ENCODE measurements at places on chromosomes 6 and 20.

GRCh38 chr20:19129976-19130612 is 82.3 kb upstream of the SLC24A3 start:
- DNase-seq, result no peak

GRCh38 chr6:66526061-66526460 is 819.0 kb upstream of the EYS start:
- DNase-seq, result no peak

DNA sequence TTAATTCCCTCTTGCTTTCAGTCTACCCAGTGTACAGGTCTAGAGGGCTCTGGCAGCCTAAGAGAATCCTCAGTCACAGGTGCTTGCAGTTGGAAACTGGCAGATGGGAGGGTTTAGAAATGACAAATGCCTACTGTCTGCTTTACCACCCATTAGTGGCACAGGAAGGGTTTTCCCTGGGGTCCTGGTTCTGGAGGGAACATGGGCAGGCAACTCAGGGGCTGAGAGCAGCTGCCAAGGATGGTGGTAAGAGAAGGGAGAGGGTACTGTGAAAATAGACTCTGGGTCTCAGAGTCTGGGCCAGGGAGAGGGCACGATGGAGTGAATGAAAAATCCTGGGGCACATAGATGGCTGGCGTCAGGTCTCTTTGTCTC is 103.5 kb downstream of the TCP11 start:
- DNase-seq, result no peak

DNA sequence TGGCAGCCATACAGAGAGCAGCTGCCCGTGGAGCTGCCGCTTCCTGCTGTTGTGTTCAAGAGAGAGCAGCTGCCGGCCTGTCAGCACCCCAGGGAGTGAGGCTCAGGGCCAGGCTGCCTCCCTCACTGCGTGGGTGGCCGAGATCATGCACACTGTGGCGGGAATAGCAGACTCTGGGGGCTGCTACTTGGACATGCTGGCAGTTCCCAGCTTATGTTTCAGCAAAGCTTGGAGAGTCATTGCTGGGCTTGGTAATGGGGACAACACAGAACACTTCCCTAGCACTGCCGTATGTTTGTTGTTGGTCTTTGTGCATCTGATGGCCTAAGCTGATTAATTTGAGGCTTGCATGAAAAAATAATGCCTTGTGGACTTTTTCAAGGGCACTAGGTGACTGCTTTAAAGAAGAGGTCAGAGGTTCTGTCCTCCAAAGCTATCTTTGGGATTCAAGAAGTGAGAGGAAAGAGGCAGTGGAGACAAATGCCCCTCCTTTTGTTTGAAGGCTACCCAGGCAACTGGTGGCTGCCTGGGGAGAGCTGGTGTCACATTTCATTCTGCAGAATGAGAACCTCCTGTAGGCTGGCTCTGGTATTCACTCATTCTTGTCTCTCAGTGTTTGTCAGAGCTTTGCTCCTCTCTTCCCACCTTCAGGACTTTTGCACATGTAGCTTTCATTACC is 18.8 kb downstream of the MRAP2 start:
- DNase-seq, result no peak

- DNase-seq, result no peak
Observed at GRCh38 chr6:3811191-3811590, 38.0 kb upstream of the FAM50B start.

DNA sequence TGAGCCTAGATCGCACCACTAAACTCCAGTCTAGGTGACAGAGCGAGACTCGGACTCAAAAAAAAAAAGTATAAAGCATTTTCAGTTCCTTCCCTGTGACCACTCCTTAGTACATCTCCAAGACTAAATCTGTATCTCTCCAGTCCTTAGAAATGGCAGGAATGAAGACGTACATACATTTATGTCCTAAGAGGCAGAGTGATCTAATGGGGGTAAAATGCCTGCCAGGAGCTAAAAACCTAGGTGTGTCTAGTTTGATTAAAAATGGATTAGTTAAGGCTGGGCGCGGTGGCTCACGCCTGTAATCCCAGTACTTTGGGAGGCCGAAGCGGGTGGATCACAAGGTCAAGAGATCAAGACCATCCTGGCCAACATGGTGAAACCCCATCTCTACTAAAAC is 70.4 kb downstream of the ALDH5A1 start:
- DNase-seq, result no peak

- DNase-seq, result no peak
Observed at GRCh38 chr6:161716176-161716575, 442.3 kb upstream of the AGPAT4 start.

DNA sequence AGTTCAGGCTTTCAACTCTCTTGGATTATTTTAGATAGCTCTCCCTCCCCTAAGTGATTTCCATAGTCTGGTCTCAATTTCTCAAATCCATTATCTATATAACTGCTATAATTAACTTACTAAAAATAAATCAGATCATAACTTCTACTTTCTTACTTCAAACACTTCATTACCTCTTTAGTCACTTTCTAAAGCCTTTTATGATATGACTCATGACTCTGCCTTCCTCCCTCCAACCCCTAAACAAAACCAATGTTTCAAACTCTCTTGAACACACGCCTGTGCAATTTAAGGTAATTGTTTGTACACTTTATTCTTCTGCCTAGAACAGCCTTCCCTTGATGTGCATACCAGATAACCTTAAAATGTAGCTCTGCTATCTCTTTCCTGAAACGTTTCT is 100.5 kb downstream of the LMBRD1 start:
- DNase-seq, result no peak

DNA sequence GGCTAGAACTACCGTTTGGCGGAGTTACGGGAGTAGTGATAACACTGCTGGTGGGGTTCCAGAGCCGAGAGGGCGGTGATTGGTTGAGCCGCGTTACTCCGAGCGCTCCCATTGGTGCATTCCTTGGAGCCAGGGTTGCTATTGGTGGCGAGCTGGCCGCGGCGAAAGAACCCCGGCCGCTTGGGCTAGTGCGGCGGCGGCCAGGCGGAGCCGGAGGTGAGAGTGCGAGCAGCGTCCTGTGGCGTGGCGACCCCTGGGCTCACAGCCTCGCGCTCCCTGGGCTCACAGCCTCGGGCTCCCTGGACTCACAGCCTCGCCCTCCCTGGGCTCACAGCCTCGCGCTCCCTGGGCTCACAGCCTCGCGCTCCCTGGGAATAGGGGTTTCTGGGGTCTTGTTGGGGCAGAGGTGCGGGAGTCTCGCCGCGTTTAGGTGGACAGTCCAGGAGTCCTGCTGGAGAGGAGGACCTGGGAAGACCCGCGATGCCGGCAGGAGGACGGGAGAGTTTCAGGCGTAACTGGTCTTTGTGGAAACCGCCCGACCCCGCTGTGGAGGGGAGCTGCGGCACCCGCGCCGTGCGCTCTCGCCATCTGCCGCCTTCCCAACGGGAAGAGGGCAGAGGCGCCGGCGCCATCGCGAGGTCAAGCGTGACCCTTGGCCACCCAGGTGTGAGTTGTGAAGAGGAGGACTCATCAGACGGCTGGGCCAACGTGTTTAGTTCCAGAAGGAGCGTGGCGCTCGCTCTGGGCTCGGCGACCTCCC is 12.2 kb downstream of the PRDM13 start:
- DNase-seq, result no peak

DNA sequence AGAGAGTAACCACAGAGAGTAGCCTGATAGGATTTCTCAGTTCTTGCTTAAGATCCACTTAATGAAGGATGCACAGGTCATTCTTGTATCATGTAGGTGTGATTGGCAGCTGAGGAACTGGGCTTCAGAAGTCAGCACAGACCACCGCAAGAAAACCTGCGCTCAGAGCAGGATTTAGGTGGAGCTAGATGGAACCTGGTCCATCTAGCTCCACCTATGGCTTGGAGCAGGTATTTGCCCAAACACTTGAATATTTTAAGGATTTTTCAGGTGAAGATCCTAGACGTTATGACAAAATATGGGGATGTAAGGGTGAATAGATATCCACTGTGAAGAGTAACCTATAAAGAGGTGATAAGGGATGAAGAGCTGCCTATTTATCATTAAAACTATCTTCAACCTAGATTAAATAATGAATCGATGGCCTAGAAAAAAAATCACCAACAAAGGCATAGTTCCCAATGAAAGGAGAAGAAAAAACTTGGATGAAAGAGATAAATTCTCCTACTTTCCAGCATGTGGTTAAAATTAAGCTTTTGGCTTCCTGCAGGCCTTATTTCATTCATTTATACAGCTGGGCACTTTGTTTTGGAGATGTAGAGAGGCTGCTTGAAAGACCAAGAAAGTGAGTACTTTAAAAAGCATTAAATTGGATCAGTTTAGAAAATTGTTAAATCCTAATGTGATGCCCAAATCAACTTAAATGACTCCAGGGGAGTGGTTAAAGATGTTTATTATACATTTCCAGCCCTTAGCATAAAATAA is 778.4 kb upstream of the GJE1 start:
- DNase-seq, result no peak

DNA sequence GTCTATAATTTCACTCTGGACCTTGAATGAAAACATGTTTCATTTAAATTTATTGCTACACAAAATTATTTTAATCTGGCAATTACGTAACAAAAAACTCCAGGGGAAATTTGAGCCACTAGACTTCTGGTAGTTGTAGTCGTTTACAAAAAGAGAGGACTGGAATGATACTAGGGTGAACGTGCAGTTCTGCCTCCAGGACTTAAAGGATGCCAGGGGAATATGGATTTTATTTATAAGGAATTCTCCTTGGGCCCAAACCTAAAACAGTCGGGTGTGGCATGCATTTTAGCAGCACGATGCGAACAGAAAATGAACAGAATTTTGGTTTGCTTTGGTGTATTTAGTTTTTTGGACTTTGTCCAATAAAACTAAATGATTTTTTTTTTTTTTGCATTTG is 76.9 kb downstream of the PRL start:
- DNase-seq, result no peak

GRCh38 chr20:47809161-47809960 is 24.1 kb upstream of the SULF2 start:
- no peak for DNase-seq

GRCh38 chr6:35139470-35139869 is 1.7 kb downstream of the TCP11 start:
- DNase-seq, result no peak

DNA sequence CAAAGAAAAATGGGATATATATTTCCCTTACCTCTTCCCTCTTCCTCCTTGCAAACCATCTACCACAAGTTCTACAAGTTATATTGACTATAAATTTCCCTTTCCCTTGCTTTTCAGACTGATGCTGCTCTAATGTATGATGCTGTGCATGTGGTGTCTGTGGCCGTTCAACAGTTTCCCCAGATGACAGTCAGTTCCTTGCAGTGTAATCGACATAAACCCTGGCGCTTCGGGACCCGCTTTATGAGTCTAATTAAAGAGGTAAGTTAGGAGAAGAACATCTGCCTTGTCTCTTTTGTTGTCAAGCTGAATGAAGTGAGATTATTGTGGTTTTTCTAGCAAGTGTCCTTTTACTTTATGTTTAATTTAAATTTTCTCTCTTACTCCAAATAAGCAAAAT is 406.0 kb downstream of the GRIK2 start:
- DNase-seq, result no peak

DNA sequence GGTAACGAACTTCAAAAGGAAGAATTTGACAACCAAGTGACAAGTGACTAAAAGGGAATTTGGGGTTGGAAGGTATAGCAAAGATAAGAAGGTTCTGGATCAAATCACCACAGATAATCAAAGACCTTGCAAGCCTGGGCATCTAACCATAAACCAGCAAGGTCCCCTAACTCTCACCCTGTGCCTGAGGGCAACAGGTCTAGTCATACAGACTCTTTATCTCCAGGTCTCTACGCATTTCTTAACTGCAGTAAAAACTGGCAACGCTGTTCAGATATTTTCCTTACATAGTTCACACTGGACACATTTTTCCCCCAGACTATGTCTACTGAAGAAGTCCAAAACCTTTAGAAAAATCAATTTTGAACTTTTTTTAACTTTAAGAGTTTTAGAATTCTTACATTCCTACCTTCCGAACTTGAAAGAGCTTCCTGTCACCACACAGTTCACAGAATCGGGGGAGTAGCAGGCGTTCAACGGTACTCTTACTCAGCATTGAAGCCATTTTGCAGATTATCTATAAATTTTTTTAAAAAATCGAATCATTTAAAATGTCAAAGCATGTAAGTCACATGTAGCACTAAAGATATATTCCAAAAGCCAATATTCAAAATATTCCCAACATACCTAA is 23.0 kb upstream of the ANKRD60 start:
- DNase-seq, result no peak

DNA sequence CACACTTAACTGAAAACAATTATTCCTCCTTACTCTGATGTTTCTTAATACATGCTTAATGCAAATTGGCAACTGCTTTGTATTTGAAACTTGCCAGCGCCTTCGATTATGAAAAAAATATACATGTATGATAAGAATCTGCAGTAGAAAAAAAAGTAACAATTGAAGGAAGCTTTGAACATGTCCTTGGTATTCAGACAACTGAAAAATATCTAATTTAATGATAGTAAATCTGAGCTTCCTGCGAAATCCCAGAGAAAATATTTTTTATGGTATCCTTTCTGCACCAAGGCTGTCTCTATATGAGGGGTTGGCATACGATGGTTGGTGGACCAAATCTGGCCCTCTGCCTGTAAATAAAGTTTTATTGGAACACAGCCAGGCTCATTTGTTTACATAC is 186.2 kb downstream of the HDGFL1 start:
- no peak for DNase-seq

GRCh38 chr20:42441196-42441863 is 748.4 kb downstream of the PTPRT start:
- DNase-seq, result no peak

GRCh38 chr6:160106701-160107100 is 14.9 kb upstream of the SLC22A1 start:
- DNase-seq, result no peak

DNA sequence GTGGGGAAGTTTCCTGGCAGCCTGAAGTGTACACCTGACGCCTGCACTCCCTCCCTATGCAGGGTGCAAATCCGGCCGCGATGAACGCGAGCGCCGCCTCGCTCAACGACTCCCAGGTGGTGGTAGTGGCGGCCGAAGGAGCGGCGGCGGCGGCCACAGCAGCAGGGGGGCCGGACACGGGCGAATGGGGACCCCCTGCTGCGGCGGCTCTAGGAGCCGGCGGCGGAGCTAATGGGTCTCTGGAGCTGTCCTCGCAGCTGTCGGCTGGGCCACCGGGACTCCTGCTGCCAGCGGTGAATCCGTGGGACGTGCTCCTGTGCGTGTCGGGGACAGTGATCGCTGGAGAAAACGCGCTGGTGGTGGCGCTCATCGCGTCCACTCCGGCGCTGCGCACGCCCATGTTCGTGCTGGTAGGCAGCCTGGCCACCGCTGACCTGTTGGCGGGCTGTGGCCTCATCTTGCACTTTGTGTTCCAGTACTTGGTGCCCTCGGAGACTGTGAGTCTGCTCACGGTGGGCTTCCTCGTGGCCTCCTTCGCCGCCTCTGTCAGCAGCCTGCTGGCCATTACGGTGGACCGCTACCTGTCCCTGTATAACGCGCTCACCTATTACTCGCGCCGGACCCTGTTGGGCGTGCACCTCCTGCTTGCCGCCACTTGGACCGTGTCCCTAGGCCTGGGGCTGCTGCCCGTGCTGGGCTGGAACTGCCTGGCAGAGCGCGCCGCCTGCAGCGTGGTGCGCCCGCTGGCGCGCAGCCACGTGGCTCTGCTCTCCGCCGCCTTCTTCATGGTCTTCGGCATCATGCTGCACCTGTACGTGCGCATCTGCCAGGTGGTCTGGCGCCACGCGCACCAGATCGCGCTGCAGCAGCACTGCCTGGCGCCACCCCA is 1.2 kb downstream of the GPR6 start:
- no peak for DNase-seq
